ENCODE measurements at places on chromosomes 16 and 17.
A peak's percentile ranks its signal among the peaks of the same experiment; 100 is the strongest.

- no peak for DNase-seq
These were observed 27.0 kb downstream of the ASIC2 start for GRCh38 chr17:33266116-33266515.

DNA sequence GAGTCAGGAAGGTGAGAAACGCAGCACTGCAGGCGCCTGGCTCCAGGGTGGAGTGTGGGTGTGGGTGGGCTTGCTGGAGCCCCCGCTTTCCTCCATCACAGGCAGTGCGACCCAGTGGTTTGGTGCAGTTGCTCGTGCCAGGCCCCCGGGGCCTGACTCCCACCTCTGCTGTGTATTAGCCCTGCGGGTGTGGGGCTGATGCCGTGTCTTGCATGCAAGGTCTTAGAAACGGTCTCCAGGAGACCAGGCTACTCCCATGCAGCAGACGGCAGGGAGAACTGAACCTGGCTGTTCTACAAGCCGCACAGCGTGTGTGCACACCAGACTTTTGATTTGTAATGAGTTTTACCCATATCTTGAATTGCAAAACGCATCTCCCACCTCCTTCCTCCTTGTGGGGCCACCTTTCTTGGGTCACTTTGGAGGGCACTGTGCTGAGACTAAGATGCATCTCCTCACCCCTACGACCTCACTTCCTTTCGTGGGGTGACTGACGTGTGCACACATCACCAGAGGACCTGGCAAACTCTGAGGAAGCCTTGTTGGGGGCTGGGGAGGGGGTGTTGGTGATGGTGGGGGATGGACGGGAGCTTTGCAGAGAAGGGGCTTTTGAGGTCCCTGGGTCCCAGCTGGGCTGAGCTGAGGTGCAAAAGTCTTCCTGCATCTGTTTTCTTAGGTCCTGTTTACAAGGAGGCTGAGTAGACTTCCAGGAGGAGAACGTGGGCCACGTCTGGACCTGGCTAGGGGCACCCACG lies 101.8 kb upstream of the TNRC6C start:
- DNase-seq, result no peak

- DNase-seq, result no peak
These were observed 228.8 kb downstream of the CBLN1 start for GRCh38 chr16:49052846-49053245.

DNA sequence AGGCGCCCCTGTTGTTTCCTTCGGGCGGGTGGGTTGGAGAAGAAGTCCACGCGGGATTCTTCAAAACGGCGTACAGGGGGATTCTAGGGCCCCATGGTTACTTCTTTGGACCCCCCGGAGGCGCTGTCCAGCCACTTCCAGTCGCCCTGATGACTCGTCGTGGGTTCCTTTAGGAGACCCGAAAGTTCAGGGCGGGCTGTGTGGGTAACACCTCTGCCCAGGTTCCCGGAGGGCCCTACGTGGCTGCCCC lies 716 bp upstream of the HIC1 start:
- DNase-seq, result no peak

- no peak for DNase-seq
These were observed 3.1 kb upstream of the TEX19 start for GRCh38 chr17:82355770-82356427.

- no peak for DNase-seq
These were observed 13.1 kb upstream of the SEZ6 start for GRCh38 chr17:29018788-29019474.

DNA sequence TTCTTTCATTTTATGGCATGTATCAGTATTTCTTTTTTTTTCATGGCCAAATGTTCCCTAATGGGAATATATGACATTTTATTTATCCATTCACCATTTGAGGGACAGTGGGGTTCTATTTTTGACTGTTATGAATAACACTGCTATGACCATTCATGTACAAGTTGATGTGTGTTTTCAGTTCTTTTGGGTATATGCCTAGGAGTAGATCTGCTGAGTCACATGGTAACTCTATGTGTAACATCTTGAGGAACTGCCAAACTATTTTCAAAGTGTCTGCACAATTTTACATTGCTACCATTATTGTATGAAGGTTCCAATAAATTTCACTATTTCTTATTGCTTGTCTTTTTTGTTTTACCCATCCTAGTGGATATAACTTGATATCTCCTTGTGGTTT lies 223.0 kb downstream of the TANC2 start:
- DNase-seq, result no peak

DNA sequence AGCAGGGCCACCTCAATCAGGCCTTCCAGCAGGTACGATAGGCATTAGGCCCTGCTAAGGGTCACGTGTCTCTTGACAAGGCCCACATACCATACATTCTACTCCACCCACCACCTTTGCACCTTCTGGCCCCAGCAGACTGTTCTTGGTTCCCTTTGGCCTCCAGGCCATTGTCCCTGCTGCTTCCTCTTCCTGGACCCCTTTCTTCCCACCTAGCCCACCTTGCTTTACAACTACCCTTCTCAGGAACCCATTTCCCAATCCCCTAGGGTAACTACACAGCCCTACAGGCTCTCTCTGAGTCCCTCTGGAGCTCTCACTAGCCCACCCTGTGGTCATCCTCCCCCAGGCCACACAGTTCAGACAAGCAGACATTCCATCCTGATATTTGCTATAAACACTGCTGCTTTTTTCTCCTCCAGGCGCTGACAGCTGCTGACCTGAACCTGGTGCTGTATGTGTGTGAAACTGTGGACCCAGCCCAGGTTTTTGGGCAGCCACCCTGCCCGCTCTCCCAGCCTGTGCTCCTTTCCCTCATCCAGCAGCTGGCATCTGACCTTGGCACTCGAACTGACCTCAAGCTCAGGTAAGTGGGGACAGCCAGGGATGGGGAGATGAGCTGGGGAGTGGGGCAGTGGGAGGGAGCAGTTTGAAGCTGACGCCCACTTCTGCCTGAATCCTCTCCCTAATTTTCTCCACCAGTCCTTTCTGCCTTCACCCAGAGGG lies 1.4 kb upstream of the NRN1L start:
- DNase-seq, result no peak

GRCh38 chr17:34361478-34362061 lies 1.5 kb downstream of the CCL1 start:
- peak; percentile 85 for DNase-seq

Data from activated CD4-positive, alpha-beta memory T cell treated with anti-CD3 and anti-CD28 coated beads for 36 hours (primary cell).